Ascending aorta (tissue), 2 donors: ENCODE measurements at places on chromosomes 6 and 20.

GRCh38 chr6:105560611-105561066 lies 157.8 kb upstream of the PREP start:
- DNase-seq, result no peak

DNA sequence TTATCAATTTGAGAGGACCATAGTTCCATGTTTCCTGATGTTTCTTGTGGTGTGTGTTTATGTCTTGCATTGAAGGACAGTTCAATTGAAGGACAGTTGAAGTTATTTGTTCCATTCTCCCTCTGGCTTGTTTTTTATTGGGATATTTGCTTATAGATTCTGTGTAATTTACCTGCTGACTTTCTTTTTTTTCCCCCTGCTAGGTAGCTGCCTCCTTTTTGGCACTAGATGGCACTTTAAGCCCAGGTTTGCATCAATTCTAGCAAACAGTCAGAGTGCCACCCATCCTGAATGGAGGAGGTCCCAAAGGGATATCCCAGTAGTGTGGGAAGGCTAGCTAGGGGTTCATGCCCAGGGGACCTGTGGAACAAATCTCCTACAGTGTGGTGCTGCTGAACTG lies 78.1 kb downstream of the CFAP61 start:
- no peak for DNase-seq

- DNase-seq, result no peak
These were observed 119.7 kb downstream of the PREX1 start for GRCh38 chr20:48708116-48708515.

DNA sequence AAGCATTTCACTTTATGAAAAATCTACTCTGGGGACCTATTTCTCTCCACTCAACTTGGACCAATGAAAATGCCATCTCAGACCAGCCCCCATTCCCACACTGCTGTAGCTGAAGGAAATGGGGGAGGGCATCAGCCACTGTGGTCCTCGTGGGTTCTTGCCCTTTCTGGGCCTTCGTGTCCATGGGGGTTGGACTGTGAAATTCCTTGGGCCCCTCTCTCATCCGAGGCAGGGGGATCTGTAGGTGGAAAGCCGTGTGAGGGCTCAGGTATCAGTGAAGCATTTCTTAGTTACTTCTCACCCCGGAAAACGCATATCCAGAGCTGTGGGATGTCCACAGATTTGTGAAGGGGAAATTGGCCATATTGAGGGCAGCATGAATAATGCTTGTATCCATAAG lies 147.9 kb downstream of the CDC5L start:
- no peak for DNase-seq

DNA sequence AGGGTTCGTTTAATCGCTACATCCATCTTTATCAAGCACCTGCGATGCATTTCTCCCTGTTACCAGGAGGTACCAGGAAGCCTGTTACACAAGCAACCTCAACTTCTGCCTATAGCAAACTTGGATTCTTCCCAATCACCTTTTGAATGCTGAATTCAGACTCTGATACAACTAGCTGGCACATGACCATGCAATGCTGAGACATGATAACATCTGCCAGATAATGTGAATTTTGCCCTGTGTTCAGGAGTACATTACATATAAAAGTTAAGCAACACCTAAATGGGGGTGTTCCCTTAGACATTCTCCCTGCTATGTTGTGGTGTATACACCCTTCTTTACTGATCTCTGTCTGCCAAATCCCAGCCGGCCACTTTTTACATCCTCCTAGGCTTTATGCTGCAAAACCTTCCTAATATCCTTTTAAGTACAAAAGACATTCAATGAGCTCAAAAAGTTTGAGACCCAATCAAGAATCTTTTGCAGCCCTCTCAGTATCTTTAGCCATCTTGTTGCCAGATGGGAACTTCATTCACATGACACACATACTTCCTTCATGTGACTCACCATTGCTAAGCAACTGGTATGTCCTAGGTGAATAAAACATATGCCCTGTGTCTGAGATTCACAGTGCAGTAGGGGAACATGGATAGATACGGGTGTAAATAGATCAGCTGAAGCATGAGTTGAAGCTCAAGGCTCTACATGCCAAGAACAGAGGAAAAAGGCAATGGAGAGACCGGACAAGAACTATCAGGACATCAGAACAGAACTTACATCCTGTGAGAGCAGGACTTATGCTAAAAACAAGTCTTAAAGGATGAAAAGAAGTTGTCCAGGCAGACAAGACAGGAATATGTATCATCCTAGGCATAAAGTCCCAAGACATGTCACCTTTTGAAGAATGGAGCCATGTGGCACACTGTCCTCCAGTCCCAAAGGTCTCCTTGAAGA lies 84.3 kb downstream of the ZHX3 start:
- DNase-seq, result no peak

DNA sequence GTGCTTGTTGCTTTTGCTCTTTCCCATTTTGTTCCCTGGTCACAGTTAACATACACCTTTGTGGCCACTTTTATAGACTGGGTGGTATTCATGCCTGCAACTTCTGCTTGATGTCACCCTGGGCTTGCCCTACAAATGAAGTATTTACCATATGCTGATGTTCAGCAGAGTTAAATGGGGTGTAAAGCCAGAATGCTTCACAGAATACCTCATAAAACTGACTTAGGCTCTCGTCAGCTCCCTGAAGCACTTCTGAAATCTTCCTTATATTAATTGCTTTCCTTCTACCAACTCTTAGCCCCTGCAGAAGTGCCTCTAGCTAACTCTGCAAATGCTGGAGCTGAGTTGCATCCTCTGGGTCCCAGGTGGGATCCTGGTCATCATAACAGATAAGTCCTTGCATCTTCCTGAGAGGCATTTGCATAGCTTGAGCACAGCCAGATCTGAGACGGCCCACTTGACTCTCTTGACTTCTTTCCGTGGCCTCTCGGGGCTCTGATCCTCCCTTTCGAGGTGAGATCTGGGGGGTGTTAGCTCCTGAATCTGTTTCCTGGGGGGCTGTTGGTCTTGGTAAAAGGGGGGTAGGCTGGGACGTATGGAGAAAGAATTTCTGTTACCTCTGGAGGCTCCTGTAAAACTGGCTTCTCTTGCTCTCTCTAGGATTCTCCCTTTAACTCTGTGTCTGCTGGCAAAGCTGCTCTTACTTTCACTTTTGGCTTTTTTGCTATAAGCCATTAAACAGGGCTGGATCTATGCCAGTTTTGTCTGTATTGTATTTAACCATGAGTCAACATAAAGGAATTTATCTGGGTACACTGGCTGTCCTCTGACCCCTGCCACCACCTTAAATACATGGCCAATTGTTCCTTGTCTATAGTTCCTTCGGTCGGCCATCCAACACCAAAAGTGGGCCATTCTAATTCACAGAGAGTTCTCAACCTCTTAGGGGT lies 223.0 kb upstream of the SYNCRIP start:
- no peak for DNase-seq

DNA sequence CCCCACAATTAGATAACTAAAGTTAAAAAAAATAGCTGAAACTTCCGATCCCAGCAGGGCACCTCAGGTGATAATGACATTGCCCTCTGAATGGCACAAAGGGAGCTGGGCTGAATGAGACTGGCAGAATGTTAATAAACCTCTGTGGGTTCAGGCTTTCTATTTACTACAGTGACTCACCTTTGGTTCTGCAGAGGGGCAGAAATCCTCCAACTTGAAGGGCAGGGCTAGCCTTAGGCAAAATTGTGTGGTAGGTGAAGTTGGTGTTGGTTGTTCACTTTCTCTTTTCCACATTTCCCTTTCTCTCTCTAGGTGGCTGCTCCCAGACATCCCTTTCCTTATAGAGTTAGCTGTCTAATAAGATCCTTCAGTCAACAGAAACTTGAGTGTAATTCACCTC lies 625.2 kb downstream of the EPM2A start:
- DNase-seq, result no peak

- no peak for DNase-seq
These were observed 800.6 kb downstream of the DHX35 start for GRCh38 chr20:39762716-39763115.
